ENCODE measurements at places on chromosomes 12 and 14.
A peak's percentile ranks its signal among the peaks of the same experiment; 100 is the strongest.

DNA sequence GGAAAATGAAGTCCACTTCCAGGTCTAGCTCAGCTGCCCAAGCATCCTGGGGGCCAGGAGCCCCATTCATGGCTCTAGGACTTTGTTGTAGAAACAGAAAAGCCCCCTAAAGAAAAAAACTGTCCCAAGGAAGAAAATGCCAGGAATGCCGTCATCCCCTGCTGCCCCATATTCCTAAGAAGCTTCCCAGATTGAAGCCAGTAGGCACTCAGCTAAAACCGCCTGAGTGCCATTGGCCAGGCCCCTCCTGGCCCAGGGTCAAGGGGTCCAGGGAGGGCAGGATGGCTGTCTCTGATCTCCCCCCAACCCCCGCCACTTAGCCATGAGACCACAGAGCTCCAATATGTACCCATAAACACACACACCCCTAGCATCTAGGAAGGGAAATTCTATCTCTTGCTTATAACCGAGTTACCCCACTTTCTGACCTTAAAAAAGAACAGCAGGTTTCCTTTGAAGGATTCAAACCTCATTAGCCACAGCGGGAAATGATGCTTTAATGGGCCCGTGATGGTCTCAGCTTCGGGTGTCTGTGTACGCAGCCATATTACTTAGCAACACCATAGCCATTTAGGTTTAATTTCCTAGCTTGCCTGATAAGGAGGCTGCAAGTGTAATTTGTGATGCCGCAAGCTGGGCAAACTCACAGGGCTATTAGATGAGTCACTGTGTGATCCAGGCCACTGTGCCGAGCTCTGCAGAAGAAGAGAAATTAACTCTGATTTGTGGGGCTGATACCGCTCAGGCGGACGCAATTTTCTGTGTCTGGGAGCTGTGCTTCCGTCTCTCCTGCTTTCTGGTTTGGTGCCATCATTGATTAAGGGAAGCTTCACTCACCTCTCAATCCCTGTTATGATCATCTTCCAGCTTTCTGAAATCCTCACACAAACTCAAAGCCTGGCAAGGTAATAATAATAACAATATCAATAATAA lies 84.2 kb downstream of the GCH1 start:
- peak; percentile 18 for DNase-seq

DNA sequence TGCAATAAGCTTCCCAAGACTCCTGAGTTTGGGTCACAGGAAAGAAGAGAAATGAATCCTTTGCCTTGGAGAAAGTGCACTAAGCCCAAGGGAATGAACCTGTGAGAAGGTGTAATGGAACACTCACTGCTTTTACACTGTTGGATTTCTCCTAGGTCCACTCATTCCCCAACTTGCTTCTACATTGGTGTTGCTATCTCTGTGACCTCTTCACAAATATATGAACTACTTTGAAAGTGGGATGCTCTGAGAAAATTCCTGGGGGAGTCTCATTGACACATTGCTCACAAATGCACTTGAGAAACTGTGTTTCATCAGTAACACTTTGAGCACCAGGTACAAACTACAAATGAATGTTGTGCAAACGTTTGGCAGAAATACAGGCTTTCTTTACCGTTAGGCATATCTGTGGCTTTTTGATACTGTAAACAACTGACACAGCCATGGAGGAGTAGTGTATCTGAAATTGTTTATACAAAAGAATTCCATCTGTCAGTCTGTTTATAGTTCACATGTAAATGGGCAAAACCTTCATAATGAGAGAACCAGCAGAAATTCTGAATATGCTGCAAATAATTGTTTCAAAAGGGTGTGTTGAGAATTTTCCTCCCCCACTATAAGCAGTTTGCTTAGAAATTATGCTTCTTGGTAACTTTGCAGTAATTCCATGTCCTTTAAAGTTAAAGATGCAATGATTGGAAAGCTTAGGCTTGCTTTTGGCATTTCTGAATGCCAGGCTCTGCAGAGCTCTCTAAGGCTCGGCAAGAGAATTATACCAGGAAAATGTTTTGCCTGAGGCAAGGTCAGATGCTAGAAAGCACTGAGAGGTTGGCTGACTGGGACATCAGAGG lies 348.5 kb upstream of the DDHD1 start:
- DNase-seq: no peak

GRCh38 chr12:71958056-71958455 lies 19.4 kb downstream of the TPH2 start:
- peak; percentile 43 for DNase-seq

DNA sequence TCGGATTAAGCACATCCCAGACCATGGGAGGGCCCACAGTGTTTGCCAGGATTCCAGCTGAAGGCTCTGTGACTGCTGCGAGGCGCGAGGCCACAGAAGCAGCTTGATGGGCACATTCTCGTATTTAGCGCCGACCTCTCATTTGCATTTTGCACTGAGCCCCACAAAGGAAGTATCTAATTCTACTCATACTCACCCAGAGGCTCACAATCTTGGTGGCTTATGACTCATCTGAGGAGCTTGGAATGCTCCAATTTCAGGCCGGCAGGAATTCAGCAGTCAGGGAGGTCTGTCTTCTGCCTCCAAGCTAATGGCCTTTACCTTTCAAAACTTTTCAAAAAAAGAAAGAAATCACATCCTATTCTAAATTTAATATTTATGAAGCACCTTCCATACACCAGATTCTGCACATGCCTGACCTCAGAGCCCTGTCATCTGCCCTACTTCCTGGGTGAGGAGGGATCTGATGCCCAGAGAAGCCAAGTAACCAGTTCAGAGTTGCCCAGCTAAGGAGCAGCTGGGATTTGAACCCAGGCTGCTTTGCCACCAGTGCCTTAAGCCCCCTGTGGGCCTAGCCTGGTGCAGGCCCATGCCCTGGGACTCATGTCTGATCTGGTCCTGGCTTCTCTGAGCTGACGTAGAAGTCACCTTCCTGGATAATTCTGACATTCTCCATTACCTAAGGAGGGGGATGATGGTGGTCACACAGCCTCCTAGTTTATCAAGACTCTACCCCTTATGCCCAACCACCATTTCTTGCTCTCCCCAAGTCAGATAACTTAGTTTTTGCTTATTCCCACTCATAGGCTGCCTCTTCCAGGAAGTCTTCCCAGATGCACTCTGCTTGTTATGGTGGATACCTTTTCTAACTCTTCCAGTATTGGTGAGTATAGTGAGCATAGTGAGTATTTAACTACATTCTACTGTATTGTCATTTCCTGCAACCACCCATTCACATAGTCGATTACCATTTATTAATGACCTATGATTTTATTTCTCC lies 198.9 kb downstream of the RBM19 start:
- DNase-seq: peak; percentile 64

DNA sequence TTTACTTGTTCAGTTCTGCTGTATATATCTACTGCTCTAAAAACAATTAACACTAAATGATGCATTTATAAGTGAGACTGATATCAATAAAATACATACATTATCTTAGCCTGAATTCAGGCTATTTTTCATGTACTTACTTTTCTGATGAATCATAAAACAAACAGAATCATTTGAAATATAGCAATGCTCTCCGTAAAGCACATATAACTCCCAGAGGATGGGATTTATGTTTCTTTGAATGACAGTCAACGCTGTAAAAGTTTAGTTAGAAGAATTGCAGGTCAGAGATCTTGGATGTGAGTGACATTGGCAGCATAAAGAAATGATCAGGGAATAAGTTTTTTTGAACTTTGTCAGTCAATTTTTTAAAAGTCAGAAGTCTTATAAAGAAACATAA lies 740.2 kb upstream of the NOVA1 start:
- DNase-seq: no peak

- no peak for DNase-seq
Observed at GRCh38 chr12:127169321-127170181, 1097.4 kb upstream of the TMEM132C start.

- DNase-seq: no peak
Observed at GRCh38 chr14:64723691-64724577, 19.7 kb downstream of the PLEKHG3 start.

DNA sequence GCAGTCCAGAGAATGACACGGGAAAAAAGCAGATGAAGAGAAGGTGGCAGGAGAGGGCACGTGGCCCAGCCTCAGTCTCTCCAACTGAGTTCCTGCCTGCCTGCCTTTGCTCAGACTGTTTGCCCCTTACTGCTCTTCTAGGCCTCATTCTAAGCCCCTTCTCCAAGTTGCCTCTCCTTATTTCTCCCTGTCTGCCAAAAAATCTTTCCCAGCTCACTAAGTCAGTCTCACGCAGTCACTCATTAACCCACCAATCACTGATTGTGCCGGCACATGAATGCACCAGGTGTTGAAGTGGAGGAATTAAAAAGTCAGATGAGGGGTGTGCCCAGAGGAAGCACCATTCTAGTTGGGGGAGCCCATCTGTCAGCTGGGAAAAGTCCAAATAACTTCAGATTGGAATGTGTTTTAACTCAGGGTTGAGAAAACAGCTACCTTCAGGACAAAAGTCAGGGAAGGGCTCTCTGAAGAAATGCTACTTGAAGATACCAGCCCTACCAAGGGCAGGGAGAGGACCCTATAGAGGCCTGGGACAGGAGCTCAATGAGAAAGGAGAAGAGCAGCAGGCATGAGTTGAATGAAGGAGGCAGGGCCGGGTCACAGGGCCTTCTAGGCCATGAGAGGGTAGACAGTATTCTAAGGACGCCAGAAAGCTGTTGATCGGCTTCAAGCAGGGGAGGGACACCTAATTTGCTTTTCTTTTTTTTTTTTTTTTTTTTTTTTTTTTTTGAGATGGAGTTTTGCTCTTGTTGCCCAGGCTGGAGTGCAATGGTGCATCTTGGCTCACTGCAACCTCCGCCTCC lies 40.9 kb downstream of the DAD1 start:
- DNase-seq: no peak

DNA sequence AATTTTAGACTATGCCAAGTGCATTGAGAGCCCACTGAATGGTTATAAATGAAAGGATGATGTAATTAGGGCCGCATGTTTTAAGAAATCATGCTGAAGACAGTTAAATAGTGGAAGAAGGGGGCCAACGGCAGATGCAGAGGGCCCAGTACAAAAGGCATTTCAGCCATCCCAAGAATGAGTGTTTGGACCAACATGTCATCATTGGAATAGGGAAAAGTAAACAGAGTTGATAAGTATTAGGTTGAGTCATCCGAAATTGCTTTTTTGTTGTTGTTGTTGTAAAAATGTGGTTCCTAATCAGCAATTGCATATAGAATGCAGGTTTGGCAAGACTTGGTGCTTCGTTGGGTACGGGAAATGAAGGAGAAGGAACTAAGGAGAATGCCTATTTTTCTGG lies 29.5 kb downstream of the BMP4 start:
- DNase-seq: peak; percentile 4

DNA sequence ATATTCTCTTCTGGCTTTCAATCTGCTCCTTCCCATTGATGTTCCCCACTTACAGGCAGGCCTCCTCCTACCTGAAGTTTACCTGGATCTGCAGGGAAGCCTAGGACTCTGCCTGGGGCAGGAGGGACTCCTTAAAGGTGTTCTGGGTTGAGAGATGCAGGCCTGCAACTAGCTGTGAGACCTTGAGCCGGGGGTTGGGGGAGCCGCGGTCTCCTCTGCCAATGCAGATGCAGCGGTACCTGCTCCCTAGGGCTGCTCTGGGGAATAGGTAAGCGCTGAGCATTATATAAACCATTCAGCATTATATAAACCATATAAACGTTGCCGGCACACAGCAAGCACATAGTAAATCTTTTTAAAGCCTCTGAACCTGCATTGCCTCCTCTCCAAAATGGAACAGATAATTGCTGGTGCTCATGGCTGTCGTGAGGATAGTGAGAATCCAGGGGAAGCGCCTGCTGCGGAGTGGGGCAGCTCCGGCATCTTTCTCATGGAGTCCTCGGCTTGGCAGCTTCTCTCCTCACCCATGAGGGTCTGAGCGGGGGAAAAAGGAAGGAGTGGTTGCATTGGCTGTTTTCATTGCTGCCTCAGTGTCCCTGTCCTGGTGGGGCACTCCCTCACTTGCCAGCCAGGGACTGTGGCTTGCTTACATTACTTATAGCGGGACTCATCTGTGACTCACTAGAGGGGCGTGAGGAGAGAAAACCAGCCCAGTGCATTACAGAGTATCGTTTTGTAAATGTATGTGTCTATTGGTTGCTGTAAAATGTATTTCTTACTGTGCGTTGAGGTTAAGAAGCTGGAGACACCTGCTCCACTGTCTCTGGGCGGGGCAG lies 12.5 kb upstream of the KRT80 start:
- no peak for DNase-seq

DNA sequence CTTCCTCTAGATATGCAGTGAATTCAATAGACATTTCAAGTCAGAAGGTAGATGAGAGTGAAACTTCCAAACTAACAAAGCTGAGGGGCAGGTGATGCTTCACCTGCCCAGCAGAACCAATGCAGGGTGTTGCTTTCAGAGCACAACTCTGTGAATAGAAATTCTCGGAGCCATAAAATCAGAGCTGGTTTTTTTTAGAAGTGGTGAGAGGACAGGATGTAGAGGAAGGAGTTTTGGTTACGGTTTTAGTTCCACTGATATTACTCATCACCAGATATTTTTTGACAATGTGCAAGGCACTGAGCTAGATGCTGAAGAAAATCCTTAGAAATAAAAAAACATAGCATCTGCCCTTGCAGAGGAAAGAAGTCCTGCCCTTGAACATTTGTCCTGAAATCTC lies 62.2 kb downstream of the BMP4 start:
- peak; percentile 53 for DNase-seq
